ENCODE measurements at places on chromosomes 1 and 21.

DNA sequence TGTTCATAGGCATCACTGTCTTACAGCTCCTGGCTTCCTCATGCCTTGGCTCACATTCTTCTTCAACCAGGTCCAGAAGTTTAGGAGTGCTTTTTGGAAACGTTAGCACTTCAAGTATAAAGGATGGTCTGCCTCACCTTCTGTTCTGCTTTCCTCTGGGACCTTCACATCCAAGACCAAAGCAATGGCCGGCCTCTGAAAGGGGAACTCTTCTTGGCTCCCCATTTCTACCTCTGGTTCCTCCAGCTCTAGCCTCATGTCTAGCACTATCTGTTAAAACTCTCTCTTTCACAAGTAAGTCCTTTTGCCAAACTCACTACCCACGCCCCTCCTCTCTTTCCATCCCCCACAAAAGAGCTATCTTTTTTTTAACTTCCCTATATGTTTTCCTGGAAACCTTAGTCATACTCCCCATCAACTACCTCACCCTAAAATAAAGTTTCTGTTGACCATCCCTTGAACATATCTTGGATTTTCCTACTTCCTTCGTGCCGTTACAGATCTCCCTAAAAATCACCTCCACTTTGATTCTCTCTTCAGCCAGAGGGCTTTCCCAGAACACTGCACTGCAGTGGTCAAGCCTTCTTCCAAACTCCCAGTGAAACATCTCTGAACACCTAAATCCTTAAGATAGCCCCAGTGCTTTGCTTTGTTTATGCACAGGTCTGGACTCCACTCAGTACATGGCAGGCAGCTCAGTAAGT is 7.9 kb downstream of the SORT1 start:
- no peak for DNase-seq

DNA sequence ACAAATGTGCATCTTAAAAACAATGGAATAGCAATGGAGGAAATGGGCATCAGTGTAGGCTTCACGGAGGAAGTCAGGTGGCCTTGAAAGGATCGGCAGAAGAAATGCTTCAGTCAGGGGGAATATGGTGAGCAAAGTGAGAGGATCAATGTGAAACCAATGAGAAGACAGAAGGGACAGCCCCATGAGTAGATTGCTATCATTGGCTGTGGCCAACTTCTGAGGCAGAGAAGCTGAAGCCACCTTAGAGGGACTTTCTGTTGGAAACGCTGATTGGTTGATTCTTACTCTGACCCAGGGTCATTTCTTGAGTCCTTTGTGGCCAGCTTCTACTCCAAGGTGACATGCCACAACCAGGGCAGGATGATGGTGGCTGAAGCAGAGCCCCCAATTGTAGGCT is 130.7 kb upstream of the ZNF648 start:
- DNase-seq, result no peak

DNA sequence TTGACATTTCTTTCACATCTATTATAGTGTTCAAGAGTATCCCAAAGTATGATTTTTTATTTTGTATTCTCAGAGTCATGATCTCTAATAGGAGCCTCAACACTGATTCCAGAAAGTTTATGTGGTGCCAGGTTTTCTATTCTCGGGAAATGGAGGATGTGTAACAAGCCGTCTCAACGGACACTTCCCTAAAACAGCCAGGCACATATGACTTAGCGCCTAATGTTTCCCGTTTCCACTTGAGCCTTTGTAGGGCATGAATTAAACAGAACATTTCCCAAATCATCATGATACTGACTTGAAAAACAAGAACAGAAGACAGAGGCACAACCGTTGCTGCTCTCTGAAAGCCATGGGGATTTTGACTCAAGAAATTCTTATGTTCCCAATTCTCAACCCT is 8.0 kb downstream of the CYYR1 start:
- no peak for DNase-seq

GRCh38 chr1:230867903-230868735 is at the start of gene C1orf198:
C1orf198 (minus strand) TSS chr1:230868521; CDS start chr1:230868512, 9 bp downstream.
- DNase-seq, result no peak

DNA sequence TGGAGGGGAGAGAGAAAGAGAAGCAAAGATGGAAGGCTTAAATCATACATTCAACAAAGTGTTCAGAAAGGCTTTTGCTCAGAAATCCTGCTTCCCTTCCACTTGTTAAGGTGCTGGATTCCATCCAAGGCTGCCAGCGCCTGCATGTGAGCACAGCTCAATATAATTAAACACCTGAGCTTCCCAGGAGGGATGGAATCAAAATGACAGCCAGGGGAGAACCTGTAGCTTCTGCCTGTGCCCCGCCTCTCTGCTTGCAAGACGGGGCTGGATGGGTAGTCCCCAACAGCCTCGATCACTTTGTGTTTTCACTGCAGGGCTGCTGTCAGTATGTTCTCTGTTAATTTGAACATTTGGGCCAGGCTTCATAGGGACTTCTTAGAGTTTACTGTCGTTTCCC is 225.7 kb downstream of the KCNH1 start:
- no peak for DNase-seq

DNA sequence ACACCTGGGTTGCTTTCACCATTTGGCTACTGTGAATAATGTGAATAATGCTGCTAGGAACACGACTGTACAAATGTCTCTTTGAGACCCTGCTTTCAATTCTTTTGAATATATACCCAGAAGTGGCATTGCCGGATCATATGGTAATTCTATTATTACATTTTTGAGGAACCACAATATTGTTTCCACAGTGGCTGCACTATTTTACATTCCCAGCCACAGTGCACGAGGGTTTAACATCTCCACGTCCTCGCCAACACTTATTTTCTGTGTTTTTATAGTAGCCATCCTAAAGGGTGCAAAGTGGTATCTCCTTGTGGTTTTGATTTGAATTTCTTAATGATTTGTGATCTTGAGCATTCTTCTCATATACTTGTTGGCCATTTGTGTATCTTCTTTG is 15.7 kb downstream of the FHAD1 start:
- DNase-seq, result no peak

- no peak for DNase-seq
These were observed 356.5 kb upstream of the DUSP10 start for GRCh38 chr1:222098404-222098803.

DNA sequence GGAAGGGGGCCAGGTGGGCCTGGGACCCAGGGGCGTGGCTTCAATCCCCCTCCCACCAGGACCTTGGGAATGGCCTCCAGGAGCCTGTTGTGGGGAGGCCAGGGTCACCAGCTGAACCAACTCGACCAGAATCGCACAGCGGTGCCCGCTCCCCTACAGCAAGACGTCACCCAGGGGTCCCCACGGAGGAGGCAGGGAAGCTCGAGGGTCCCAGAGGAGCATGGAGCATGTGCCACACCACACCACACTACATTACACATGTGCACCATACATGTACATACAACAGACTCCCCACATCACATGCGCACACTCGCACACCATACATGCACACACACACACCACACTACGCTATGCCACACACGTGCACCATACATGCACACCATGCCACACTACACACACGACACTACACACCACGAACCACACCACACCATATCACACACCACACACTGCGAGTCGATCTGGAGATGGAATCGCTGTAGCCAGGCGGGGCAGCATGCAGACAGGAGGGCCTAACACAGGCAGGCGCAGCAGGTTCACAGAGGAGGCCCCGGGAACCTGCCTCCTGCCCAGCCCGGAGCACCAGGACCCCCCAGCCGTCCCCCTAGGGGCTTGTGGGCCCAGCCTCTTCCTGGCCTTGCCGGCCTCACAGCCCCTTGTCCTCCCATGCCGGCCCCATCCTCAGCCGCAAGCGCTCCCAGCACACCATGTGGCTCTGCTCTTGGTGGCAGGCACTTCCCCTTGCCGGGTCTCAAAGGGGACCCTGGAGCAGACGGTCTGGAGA is 596 bp downstream of the ITGB2 start:
- no peak for DNase-seq

GRCh38 chr1:240644732-240645131 is 32.8 kb upstream of the GREM2 start:
- no peak for DNase-seq

GRCh38 chr1:182598296-182598695 is 5.9 kb downstream of the RGS16 start:
- DNase-seq, result no peak

DNA sequence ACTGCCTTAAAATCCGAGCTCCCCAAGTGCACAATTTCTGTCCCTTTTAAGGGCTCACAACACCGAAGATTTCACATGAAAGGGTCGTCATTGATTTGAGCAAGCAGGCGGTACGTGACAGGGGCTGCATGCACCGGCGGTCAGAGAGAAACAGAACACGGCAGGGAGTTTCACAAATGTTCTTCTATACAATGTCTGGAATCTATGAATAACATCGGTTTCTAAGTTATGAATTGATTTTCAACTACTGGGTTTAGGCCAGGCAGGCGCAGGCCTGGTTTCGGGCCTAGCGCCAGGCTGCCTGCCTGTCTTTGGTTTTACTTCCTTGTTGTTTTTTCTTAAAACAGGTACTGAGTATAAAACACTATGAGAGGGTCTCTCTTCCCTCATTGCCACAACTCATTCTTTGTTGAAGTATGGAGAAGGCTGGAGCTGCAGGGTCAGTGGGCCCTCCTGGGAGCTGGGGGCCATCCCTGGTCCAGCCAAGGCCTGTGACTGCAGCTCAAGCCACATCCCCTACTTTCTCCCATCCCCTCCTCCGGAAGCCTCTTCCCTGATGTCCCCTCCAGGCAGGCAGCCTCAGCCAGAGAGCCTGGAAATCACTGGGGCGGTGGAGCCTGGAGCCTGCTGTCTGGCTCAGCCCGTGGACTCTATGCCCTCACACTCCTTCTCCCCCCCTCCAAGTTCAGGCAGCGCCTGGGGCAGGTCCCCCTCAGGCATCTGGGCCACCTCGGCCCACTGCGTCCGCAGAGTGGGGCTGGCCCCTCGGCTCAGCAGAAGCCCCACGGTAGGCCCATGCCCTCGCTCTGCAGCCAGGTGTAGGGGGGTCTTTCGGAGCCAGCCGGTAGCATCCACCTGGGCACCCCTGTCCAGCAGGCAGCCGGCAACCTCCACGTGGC is 2.4 kb downstream of the ANKRD65 start:
- DNase-seq, result no peak

DNA sequence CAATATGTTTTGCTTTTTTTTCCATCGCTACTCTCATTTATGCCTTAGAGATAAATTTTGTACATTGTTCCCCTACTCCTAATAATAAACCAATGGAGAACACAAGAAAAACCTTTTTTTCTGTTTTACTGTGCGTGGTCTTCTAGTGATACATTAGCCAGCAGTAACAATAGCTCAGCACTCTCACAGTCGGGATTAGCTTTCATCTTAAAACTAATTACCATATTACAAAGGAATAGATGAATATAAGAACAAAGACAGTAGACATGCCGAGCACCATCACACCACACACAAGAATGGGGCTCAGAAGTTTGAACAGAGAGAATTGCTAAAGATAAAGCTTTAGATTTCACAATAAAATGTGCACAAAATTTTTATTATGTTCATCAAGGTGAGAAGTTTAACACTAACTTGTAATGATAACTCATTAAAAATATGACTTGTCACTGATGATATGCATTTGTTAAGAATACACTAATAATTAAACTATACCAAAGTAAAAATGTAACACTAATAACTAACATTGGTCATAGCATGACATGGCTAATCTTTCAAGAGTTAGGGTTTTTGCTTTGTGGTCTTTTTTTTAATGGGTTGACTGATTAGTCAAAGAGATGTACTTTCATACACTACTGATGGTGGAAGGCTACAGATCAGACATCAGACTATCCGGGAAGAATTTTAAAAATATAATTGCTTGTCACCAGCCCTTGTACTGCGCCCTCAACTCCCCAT is 61.8 kb downstream of the EXTL2 start:
- DNase-seq, result no peak

- DNase-seq, result no peak
These were observed 9.5 kb downstream of the RHBG start for GRCh38 chr1:156378557-156378956.

DNA sequence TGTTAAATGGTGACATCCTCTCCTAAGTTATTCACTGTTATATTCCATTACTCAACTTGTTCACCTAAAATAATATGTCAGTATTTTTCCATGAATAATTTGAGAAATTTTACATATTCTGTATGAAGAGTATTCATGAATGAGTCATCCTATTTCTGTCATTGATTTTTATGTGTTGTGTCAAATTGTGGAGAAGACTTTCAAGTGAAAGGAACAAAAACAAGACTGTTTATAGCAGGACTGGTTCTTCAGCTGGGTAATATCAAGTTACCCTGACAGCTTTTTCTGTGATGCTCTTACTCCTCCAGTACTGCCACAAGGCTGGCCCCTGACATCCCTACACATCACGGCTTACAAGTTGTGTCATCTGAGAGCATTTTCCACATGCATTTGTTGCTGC is 847.7 kb downstream of the NCAM2 start:
- DNase-seq, result no peak

Measured in NCI-H187 (cell line).